Stimulated activated CD8-positive, alpha-beta memory T cell treated with anti-CD3 and anti-CD28 coated beads, Interleukin-15, amount 100 ng/mL, for 48 hours (primary cell): ENCODE measurements at places on chromosomes 3 and 15.

DNA sequence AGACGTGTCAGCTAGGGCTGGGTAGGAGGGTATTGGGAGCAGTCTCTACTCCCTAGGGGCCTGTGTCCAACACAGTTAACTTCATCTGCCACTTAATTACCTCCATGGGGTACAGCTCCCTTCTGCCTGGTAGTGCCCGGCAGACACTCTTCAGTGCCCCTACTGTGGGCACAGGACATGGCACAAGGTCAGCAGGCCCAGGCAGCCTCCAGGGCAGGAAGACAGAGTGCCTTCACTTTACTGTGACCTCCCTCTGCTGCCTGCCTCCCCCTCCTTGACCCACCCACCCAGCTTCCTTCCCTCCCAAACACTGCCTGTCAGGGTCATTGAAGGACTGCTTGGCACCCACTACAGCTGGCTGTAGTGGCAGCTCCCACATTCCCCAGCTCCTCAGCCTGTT, 6.5 kb upstream of the GRM2 start:
- no peak for DNase-seq

DNA sequence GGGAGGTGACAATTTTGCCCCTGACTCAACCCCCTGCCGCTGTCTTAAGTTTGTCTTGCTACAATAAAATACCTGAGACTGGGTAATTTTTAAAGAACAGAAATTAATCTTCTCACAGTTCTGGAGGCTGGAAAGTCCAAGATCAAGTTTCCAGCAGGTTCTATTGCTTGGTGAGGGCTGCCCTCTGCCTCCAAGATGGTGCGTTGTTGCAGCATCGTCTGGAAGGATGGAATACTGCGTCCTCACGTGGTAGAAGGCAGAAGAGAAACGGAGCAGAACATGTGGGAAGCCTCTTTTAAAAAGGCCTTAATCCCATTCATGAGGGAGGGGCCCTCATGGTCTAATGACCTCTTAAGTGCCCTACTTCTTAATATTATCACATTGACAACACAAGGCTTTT, 87.3 kb upstream of the SNTN start:
- DNase-seq, result no peak

GRCh38 chr3:38154033-38154494, 11.3 kb upstream of the OXSR1 start:
- DNase-seq, result no peak

- no peak for DNase-seq
These were observed 70.2 kb downstream of the LRRC28 start for GRCh38 chr15:99321468-99321867.

GRCh38 chr3:154324919-154325318, 632 bp upstream of the DHX36 start:
- no peak for DNase-seq

DNA sequence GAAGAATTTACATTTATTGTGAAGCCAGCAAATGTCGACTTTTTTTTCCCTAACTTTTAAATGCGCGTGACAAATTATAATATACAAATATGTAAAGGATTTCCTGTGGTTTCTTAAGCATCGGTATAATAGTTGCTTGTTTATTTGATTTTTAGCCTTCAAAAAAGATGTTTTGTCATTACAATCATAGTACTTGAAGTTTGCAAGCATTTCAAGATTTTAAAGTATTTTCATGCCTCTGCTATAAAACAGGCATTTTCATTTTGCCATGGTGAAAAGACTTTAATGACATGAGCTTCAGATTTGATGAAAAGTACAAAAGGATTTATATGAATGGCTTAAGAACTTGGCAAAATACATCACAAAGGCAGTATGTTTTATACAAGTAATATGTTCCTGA, 9.4 kb upstream of the P2RY12 start:
- no peak for DNase-seq

DNA sequence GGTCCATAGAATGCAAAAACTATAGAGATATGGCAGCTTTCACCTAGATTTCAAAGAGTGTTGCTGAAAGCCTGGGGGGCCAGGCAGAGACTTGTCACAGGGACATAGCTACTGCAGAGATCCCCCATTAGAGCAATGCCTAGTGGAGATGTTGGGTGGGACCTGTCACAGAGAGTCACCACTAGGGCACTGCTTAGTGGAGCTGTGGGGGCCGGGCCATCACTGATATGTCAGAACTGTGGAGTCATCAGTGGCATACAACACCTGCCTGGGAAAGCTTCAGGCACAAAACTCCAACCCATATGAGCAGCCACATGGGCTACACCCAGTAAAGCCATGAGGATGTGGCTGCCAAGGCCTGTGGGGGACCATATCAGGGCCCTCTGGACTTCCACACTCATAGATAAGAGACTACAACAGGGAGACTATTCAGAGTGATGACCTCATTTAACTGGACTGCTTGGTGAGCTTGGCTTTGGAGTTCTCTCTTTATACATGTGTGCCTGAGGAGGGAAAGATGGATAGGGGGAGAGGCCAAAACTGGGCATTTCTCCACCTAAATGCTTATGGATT, 176.3 kb downstream of the ZNF621 start:
- no peak for DNase-seq

GRCh38 chr3:56758539-56758981, 43.2 kb downstream of the ARHGEF3 start:
- DNase-seq, result peak; percentile 9

- no peak for DNase-seq
These were observed 13.0 kb downstream of the P2RY12 start for GRCh38 chr3:151371526-151371925.

DNA sequence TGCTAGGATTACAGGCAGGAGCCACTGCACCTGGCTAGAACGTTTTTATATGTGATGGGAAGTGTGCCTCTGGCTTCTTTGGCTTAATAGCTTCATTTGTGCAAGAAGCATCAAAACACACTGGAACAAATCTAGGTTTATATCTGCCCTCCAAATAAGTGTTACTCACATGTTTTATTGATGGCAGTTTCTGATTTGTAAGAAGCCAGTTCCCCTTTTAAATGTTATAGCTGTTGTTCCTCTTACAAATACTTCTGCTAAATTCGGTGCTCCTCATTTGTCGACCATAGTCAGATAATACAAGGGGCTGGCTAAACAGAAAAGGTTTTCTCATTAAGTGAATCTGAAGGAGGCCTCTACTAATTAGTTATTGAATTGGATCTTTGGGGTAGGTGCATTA, 307.1 kb upstream of the SEMA6D start:
- DNase-seq, result no peak

GRCh38 chr3:81726735-81727134, 34.7 kb downstream of the GBE1 start:
- DNase-seq, result no peak

DNA sequence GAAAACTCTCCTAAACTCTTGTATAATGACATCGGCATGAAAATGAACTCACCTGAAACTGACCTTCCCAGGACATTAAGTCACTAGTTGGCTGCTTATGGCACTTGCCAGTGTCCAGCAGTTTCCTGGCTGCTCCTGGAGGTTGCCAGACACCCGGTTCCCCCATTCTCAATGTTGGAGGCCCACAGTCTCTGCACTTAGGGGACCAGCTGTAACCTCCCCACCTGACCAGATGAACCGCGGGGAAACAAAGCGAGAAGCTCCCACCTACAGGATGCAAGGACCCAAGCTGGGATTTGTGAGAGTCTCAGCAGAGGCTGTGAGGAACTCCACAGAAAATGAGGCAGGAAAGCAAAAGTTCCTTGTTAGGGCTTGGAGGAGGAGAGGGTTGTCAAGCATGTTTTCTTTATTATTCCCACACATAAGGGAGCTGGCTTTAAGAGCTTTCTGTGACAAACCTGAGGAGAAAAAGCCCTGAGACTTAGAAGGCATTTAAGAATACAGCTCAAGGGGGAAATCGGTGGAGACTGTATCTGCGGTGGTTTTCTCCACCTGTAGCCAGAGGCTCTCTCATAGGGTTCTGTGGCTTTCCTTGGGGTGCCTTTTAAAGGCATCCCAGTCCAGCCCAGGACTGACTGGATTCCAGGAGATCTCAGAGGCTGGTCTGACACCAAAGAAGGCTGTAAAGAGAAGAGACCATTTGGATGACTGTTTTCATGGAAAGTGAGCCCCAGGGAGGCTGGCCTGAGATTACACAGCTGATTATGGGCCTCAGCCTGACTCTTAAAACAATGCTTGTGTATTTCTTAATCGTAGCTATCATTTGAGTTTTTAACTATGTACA, 4.6 kb downstream of the TPM1 start:
- DNase-seq, result no peak

DNA sequence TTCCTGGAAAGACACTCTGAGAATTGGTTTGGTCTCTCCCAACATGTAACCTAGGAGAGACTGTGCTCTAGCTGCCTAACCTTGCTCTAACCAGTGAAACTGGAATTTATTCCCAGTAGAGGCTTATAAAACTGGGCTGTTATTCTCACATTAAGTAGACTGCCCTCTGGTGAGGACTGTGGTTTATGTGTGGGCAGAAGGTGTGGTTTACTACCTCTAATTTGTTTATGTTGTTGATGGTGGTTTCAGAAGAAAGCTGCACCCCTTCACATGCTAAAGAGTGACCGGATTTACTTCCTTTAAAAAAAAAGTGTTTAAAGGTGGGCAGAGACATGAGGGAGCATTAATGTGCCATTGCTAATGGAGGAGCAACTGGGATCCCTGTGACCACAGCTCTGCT, 273.2 kb downstream of the MECOM start:
- no peak for DNase-seq

- no peak for DNase-seq
These were observed 50.0 kb downstream of the ROPN1B start for GRCh38 chr3:126018995-126019394.

- no peak for DNase-seq
These were observed 125.4 kb downstream of the FAM43A start for GRCh38 chr3:194811118-194811517.

DNA sequence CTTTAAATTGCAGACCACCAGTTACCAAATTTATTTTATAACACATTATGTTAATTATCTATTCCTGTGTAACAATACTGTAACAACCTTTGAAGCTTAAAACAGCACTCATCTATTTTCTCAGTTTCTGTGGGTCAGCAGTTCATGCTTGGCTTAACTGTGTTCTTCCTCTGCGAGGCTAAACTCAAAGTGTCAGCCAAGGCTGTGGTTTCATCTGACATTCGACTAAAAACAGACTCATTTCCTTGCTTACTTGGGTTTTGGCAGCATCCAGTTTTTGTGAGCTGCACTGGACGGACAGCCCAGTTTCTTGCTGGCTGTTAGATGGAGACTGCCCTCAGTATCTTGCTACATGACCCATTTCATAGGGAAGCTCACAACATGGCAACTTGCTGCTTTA, 247.3 kb upstream of the KCNH8 start:
- no peak for DNase-seq

- DNase-seq, result no peak
These were observed 56.9 kb downstream of the CYP19A1 start for GRCh38 chr15:51281368-51281967.

GRCh38 chr3:14392231-14392630, 10.2 kb upstream of the SLC6A6 start:
- DNase-seq, result no peak

- DNase-seq, result peak; percentile 88
These were observed 11.3 kb downstream of the XXYLT1 start for GRCh38 chr3:195259475-195260279.

DNA sequence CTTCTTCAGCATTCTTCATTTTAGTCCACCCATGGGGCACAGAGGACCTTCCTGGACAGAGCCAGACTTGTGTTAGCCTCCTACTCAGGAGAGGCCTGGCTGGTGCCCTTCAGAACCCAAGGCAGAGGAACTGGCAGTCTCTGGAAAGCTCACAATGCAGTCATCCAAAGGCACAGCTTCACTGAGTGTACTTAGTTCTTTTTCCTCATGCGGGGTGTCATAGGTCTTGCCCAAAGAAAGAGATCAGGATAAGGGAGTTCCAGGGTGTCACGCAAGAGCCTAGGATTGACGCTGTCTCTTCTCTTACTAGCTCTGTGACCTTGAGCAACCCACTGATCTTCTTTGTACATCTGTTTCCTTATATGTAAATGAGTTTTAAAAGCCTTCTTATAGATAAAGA, 58.7 kb downstream of the CD200 start:
- DNase-seq, result no peak

GRCh38 chr3:65888980-65889706, 149.6 kb downstream of the MAGI1 start:
- no peak for DNase-seq

GRCh38 chr3:139020036-139020867, 474 bp downstream of the PRR23B start:
- DNase-seq, result no peak

DNA sequence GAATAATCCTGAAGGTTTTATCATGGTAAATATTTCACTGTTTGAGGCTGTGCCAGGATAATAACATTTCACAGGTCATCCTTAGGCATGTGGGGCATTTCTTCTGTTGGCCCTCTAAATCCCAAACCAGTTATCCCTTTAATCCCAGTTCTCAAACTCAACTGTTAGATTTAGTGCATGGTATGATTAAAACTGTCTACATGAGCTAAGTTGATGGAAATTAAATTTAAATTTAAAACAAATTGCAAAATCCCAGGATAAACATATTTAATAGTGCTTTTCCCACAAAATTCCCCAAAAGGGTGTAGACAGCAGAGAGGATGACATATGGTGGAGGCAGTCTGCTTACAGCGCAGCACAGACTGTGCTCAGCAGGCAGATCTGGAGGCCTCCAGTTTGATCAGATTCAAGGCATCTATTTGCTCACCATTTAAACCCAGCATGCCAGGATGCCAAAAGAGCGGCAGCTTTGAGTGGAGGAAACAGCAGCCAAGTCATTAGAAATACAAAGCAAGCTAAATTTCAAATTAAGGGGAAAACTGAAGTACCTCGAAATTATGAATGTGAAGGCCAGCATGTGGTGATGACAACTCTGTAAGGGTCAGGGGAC, 325.8 kb downstream of the KCNH8 start:
- no peak for DNase-seq

GRCh38 chr15:48225771-48226170, 19.7 kb downstream of the SLC12A1 start:
- DNase-seq, result no peak

GRCh38 chr3:54954521-54954920, 26.7 kb upstream of the LRTM1 start:
- DNase-seq, result no peak

DNA sequence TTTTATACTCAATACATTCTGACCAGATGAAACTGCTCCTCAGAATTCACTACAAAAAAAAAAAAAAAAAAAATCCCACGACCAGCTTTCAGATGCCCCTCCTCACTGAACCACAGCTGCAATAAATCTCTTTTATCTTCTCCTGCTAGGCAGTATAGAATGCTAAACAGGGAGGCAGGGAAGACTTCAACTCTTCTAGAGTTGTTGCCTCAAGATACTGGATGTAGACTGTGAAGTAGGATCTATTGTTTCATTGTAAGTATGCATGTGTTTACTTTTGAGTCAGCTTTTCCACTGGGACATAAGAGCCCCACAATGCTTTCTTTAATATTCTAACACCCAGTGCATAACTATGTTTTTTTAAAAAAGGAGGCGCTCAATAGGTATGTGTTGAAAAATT, 401.4 kb downstream of the TBL1XR1 start:
- no peak for DNase-seq
